ENCODE measurements at places on chromosomes 1 and 21.

- DNase-seq = no peak
Observed at GRCh38 chr1:230647321-230647720, 5.0 kb downstream of the COG2 start.

DNA sequence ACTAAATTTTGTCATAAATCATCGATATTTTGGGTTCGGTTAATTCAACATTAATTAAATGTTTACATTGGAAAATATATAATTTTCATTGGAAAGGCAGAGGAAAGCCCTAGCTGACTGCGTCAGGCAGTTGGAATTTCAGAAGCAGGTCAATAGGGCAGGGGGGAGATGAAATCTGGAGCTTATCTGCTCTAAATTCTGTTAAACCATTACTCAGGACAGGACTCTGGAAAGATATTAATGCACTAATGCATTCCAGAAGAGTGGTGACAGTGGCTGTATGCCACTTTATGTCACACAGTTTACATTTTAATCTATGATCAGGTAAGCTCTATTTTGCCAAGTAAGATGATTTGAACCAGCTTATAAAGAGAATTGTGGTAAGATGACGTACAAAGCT is 153.0 kb upstream of the B3GALT2 start:
- DNase-seq = no peak

GRCh38 chr1:192485692-192486436 is 89.7 kb upstream of the RGS1 start:
- DNase-seq = no peak

DNA sequence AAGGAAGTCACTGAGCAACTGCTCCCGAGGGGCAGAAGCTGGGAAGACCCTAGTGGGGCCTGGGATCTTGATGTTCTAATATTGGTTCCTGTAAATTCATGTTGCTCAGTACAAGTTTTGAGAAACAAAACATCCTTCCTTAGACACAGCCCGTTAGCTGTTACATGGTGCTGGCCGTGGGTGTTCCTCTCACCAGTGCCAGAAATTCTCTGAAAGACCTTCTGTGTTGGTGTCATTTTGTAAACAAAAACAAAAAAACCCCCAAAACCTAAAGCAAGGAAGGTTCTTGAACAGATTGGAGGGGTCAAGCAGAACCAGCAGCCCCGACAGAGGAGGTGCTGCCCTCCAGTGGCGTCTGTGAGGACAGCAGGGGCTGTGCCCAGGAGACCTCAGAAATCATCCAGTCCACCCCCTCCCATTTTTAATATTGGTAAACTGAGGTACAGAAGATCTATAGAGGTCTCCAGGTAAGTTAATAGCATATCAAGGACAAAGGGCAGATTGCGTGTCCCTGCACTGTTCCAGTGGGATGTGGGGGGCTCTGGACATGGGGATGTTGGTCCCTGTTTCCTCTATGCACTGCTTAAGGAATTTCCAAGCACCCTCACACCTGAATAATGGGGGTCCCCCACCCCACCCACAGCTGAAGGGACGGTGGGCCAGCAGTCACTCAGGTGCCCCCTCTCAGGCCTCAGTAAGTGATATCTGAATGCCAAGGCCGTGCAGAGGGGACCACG is 38.2 kb downstream of the SLC2A7 start:
- no peak for DNase-seq

DNA sequence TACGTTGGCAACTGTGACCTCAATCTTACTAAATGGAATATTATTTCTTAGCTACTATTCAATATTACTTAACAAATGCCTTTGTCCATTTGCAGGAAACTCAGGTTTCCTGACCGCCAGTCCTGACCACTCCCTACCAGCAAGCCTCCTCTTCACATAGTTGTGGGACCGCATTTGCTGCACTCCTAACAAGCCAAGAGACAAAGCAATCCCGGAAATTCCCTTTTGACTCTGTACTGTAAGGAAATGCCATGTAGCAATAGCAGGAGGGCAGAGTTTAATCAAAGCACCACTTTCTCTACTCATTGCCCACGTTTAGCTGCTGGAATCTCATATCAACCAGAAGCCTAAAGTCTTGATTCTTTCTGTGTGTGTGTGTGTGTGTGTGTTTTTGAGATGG is 28.1 kb upstream of the ACBD6 start:
- DNase-seq = no peak

DNA sequence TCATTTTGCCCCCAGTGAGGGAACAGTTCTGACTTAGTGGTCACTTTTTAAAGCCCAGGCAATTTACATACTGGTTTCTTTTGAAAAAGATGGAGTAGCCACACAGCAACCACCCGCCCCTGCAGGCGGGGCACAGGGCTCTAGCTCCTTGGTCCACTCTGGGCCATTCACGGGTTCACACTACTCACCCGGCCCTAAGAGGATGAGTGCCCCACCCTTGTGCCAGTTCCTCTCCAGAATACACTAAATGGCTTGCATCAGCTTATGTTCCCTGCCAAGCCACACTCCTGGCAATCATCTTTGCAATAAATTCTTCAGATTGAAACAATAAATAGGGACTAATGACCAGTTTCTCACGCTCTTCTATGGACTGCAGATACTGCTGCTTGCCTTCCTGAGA is 15.7 kb upstream of the ATP13A2 start:
- no peak for DNase-seq

DNA sequence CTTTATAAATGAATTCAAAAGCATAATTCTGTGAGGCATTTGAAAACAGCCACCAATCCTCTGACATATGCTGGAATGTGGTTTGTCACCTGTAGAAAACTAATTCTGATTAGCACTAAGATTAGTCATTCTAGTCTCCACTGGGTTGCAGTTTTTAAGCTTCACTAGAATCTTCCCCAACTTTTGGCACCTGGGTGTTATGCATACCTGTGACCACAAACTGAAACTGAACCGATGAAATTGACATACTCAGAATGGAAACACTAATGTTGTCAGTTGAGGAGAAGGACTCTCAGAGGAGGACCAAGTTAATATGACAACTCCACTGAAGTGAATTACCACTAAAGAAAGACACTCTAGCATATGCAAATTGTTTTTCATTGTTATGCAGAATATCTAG is 285.8 kb upstream of the NEGR1 start:
- no peak for DNase-seq

DNA sequence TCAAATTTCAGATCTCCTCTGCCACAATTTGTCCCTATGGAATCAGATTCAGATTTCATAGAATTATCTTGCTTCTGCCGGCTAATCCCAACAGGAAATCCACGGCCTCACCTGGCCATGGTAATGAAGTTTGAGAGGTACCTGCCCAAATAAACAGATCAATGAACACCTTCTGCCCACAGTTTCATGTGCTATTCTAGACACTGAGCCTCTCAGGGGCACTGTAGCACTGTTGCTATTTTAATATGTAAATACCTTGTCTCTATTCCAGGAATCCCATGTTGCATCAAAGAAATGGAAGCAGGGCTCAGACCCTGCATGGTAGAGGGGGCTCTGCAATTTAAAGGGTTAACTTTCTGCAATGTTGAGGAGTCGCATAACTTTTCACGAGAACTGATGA is 593.1 kb downstream of the PTBP2 start:
- no peak for DNase-seq

Measured in NCI-H2081 treated with DMSO at 0.1 percent for 48 hours (cell line).